ENCODE measurements at places on chromosomes 11 and 22.
A peak's percentile ranks its signal among the peaks of the same experiment; 100 is the strongest.

GRCh38 chr22:19495562-19496323 is 16.0 kb downstream of the CDC45 start:
- DNase-seq: no peak

- DNase-seq: no peak
These were observed 34.3 kb downstream of the CYB5R2 start for GRCh38 chr11:7638710-7639642.

DNA sequence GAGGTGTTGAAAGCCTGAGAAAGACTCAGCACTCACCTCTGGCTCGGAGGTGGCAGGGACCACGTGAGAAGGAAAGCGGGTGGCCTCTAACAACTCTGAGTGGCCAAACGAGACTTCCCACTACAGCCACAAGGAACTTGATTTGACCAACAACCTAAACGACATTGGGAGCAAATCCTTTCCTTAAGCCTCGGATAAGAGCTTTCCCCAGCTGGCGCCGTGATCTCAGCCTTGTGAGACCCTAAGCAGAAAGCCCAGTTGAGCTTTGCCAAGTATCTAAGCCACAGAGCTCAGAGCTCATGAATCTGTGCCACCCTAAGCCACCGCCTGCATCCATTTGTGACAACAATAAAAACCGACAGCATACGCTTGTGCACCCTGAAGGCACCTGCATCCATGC is 636.0 kb downstream of the TBC1D22A start:
- no peak for DNase-seq

GRCh38 chr22:22798232-22798616 is 89.4 kb upstream of the IGLL5 start:
- no peak for DNase-seq

- no peak for DNase-seq
These were observed 37.6 kb downstream of the PITPNB start for GRCh38 chr22:27881421-27881820.

- peak; percentile 33 for DNase-seq
These were observed 128.3 kb downstream of the TEAD1 start for GRCh38 chr11:12802418-12803085.

DNA sequence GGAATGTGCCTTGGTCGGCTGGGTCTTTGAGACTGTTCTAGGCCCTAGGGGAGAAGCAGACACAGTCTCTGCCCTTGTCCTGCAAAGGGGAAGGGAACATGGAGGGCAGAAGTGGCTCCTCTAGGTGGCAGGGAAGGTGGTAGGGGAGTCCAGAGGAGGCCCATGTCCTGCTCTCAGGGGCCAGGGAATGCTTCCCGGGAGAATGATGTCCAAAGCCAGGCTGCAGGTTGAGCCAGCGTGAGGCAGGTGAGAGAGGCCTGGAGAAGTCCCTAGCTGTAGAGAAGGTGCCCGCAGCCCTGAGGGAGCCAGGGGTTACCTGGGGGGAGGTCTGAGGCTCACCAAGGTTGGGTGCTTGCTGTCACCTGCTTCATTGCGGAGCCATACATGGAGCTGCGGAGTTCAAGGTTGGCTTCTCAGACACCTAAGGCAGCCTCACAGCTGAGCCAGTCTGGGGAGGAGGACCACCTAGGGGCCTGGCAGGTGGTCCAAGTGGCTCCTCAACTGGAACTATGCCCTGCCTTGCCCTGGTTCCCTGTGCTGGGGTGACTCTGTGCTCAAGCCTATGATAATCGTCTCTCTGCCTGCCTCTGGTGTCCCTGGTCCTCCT is 46.1 kb downstream of the SMIM38 start:
- no peak for DNase-seq

GRCh38 chr11:105609832-105610781 is at the start of gene GRIA4:
TSS of gene GRIA4 (plus strand) at chr11:105610073. CDS start at chr11:105610998, 925 bp downstream.
- peak; percentile 34 for DNase-seq

- no peak for DNase-seq
These were observed 40.0 kb upstream of the FIBIN start for GRCh38 chr11:26953770-26954392.

DNA sequence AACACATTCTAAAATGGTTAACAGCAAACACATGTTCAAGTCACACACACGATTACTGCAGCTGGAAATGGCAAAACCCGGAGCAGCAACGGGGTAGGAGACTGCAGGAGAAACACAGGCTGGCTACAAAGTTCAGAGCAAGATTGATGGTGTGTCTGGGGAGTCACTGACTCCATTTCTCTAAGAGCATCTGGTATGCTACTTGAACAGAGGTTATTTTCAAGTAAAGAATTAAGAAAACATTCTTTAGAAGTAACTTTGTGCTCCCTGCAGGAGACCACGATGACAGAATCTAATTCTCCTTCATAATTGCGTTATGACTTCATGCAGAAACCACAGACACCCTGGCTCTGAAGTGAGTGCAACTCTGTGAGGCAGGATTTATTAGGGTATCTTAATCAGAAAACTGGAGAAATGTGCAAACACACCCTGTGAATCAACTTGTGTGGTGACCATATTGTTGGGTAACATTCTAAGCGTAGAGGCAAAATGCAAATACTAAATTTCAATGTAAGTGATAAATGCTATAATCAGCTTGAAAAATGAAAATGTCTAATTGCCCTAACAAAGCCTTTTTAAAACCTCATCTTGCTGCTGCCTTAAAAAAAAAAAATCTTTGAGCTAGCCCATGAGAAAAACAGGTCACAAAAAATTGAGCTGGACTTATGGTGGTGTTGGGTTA is 303.0 kb downstream of the CADM1 start:
- DNase-seq: no peak

DNA sequence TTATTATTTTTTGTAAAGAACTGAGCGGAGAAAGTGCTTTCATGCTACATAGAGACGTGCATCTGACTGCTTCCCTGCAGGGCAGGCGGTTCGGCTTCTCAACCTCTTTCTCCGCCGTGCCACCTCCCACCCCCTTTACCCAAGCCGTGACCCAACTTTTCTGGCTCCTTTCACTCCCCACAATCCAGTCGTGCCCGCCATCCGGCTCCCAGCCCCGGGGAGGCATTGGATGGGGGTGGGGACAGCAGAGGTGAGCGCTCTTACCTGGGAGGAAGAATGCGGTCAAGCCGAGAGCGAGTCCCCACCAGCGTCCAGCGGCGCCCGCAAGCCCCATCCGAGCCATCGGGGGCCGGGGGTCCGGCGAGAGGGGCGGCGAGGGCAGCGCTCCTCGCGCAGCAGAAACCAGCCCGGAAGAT is 781 bp downstream of the NECTIN1 start:
- DNase-seq: peak; percentile 63

DNA sequence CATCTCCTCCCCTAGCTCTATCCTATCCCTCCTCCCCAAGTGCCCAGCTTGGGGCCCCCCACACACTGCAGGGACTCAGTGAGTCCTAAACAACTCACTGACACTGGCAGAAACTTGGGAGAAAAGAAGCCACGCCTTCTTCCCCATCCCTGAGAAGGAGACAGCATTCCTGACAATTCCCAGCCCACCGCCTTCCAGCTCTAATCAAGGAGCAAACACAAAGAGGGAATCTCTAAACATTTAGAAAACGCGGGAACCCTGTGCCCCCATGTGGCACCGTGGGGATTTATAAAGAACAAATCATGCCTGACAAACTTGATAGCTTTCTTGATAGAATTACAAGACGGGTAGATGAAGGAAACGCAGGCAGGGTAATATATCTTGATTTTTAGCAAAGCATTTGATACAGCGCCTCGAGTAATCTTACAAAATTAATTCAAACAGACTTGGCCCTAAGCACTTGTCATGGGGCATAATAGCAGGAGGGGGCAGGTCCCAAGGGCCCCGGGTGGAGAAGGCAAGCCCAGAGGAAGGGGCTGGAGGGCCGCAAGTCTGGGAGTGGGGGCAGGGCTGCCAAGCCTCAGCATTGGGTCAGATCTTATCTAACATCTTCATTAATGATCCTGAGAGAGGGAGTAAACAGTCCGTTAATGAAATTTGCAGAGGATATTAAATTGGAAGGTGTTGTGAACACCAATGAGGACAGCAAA is 4.5 kb downstream of the CHST1 start:
- no peak for DNase-seq

GRCh38 chr11:115347106-115347505 is 157.1 kb downstream of the CADM1 start:
- no peak for DNase-seq
